ENCODE measurements at places on chromosomes 1 and 21.

GRCh38 chr1:106768077-106768476, 288.4 kb upstream of the PRMT6 start:
- DNase-seq: no peak

GRCh38 chr1:153366261-153366660, 8.6 kb downstream of the S100A9 start:
- no peak for DNase-seq

GRCh38 chr1:37477946-37478345, 3.6 kb downstream of the ZC3H12A start:
- no peak for DNase-seq

DNA sequence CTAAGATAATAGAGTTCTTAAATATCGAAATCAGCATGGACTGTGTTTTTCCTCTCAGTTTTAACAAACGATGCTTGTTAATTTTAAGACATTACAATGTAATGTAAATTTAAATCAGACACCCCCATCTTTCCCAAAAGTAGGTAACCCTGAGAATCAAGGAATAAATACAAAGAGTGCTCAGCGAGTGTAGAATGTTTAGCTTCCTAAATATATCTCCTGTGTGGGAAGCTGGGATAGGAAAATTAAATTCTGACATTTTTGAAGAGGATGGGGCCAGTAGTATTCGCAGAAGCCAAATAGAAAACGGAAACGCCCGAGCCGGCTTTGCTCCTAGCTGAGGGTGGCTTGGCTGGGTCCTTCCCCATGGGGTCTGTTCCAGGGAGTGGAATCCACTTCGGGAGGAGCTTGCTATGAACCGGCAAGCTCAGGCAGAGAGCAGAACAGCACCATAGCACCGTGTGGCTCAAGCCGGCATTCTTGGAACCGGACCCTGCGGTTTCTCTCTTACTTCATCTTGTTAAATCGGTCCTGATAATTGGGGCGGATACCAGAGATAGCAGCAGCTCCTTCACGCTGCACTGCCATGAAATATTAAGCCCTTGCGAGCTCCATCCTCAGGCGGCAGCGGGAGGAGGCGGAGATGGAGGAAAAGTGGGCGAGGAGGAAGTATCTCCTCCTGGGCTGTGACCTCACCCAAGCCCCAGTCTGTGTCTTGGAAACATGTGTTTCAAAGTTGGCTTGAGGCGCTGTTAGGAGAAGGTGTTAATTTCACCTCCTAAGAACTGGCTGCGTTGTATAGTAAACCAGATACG, 24.9 kb downstream of the MAP3K7CL start:
- DNase-seq: peak; percentile 53

- DNase-seq: no peak
Measured at GRCh38 chr1:214216021-214216420, 64.9 kb upstream of the SMYD2 start.

DNA sequence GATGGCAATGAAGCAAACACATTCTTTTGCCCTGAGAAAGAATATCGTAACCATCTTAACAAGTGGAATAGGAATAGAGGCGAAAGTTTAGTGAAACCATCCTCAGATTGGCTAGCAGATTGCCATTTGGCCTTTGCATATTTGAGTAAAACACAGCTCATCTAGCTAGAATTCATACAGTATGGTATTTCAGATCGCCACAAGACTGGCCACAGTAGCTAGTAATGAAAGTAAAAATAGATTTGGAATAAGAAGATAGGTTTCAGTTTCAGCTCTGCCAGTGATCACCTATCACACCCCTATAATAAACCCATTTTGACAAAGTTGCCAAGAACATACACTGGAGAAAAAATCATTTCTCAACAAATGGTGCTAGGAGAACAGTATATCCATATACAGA, 294.9 kb downstream of the LRRIQ3 start:
- no peak for DNase-seq

DNA sequence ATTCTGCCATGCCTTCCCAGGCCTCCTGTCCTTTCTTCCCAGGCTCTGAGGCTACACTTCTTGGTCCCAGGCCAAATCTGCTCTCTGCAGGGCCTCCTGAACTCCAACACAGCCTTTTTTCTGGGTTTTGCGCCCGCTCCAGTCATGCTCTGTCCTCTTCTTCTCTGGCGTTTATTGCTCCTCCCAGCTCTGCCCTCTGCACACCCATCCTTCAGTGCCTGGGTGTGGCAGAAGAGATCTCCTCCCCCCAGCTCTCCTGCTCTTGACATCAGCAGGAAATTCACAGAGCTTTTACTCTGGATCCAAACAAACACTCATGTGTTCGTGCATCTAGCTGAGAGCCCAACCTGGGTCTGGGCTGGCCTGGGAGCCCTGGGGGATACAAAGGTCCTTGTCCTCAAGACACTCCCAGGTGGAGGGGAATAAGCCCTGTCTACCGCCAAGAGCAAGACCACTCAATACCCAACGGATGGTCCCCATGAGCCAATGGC, 22.9 kb upstream of the EPS8L3 start:
- DNase-seq: no peak

GRCh38 chr1:200866116-200866515, 6.7 kb upstream of the GPR25 start:
- no peak for DNase-seq

DNA sequence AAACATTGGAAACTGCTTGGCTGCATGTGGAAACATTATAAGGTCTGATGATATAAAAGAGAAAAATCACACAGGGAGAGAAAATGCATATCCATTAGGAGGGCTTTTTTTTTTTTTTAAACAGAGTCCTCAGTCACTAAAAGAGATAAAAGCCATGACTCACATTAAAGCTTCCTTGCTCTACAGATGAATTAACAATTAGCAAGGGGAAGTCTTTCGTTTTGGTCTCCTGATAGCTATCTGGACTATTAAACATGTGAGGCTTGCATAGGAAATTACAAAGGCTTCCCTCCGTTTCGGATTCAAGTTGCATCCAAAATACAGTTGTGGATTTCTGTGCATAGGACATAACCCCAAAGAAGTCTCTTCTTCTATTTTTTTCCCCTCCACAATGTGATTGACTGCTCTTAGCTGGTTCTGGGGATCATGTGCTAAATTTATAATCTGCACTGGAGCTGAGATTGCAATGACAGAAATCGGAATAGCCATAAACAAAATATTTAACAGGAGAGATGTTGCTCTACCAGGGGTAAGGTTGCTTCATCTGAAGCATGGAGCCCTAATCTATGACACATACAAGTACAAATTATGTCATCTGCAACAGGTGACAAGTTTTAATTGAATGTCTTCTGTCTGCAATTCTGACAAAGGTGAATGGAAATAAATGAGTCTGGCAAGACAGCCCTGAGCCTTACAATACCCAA, 146.8 kb downstream of the ESRRG start:
- no peak for DNase-seq

- no peak for DNase-seq
Measured at GRCh38 chr1:96510911-96511310, 210.7 kb upstream of the PTBP2 start.

GRCh38 chr1:44500181-44501046, 95.4 kb downstream of the RNF220 start:
- no peak for DNase-seq

DNA sequence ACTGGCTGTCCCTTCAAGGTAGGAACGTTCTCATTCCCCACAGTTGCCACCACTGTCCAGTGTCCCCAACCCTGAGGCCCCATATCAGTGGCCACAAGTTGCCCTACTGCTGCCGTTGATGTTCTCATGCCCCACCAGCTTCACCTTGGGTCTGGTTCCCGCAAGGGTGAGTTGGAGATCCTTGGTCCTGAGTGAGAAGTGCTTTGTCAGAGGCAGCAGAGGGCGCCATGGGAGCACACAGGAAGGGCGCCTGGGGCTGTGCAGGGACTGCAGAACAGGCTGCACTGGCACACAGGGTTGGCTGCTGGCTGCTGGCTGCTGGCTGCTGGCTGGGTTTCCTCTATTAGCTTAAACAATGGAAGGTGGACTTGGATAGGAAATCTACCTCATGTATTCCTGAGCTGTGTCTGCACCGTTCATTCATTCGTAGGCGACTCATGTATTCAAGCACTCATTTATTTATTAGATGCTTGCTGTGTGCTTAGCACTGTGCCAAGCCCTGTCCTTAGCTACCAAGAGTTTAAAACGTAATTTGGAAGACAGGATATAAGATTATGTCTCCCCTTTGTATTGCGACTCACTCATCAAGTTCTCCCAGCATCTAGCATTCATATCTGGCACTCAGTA, 2.1 kb upstream of the S100A9 start:
- DNase-seq: peak; percentile 46

DNA sequence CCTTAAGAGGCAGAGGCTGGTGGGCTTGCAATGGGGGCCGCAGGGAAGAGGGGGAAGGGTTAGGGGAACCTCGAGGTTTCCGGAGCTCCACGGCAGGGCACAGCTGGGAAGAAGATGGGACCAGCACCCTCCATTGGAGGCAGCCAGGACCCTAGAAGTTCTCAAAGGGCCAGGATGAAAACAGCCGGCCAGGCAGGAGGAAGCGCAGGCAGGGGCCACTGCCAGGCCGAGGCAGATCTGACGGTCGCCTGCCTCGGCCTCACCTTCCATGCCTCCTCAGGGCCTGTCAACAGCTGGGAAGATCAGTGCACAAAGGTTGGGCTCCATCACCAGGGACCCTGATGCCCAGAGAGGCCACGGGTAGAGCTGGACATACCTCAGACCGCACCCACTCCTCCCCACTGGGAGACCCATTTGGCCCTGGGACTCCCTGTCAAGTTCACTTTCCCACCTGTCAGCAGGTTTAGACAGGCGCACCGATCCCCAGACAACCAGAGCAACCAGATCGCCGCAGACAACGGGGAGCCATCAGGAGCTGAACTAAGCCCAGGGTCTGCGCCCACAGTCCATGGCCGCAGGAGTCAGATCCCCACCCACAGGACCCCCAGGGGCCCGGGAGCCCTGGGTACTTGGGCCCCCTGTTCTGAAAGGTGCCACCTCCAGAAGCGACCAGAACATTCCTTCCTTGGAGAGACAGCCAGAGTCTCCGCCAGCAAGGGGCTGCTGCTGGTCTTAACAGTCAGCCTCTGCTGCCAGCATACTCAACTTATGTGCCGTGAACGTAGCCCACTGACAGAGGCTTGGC, 2.2 kb downstream of the SLC19A1 start:
- DNase-seq: no peak

DNA sequence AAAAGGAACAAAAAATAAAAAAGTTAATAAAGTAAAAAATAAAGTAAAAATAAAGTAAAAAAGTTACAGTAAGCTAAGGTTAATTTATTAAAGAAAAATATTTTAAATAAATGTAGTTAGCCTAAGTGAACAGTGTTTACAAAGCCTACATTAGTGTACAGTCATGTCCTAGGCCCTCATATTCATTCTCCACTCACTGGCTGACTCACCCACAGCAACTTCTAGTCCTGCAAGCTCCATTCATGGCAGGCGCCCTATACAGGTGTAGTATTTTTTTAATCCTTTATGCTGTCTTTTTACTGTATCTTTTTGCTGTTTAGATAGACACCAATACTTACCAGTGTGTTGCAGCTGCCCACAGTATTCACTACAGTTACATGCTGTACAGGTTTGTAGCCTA, 12.4 kb downstream of the ADAR start:
- DNase-seq: no peak

- DNase-seq: no peak
Measured at GRCh38 chr1:245549996-245550719, 395.4 kb downstream of the KIF26B start.

DNA sequence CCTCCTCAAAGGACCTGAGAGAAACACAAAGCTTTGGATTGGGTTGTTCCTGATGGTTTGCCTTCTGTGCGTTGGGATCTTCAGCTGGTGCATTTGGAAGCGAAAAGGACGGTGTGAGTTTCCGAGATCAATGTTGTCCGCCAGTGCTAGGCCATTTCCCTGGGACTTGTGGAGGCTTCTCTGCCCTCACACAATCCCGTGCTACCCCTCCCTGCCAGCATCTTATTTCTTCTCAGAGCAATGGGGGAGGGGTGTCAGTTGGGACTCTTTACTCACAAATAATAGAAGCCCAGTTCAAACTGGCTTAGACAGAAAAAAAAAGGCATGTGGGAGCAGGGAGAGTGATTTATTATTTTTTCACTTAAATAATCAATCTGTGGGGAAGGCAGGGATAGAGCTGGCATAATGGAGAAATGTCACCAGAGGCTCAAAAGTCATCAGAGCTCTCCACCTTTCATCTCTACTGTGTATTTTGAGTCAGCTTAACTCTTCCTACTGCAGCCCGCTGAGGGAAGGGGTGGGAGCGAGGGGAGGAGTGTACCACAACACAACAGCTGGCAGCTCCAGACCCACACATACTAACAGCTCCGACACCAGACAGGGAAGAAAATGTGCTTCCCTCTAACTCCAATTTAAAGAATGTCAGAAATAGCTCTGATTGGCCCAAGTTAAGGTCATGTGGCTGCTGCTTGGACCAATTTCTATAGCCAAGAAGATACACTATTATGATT, 22.4 kb downstream of the LY9 start:
- no peak for DNase-seq

- no peak for DNase-seq
Measured at GRCh38 chr1:190476806-190477205, 858 bp downstream of the BRINP3 start.

GRCh38 chr1:101013776-101014175, 11.8 kb downstream of the DPH5 start:
- DNase-seq: no peak

DNA sequence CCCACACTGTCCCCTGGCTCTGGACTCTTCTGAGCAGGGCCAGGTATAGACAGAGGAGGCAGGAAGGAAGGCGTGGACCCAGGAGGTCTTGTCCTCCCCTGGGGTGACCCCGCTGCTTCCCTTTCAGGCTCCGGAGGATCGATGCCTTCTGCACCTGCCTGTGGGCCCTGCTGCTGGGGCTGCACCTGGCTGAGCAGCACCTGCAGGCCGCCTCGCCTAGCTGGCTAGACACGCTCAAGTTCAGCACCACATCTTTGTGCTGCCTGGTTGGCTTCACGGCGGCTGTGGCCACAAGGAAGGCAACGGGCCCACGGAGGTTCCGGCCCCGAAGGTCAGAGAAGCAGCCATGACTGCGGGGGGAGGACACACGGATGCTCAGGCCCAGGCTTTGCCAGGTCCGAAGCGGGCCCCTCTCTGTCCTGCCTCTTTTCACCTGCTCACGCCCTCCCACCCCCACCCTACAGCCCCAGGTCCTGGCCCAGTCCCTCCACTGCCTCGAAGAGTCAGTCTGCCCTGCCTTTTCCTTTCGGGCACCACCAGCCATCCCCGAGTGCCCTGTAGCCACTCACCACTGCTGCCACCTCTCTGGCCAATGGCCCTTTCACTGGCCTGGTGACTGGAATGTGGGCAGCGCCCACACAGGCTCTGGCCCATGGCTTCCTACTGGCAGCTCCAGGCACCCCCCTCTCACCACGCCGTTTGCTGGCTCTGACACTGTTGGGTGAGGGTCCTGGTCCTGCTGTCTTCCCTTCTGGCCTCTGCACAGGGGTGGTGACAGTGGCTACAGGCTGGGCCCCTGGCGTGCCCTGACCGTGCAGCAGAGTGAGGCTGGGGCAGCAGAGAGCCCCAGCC, 13.5 kb downstream of the TMEM201 start:
- no peak for DNase-seq

DNA sequence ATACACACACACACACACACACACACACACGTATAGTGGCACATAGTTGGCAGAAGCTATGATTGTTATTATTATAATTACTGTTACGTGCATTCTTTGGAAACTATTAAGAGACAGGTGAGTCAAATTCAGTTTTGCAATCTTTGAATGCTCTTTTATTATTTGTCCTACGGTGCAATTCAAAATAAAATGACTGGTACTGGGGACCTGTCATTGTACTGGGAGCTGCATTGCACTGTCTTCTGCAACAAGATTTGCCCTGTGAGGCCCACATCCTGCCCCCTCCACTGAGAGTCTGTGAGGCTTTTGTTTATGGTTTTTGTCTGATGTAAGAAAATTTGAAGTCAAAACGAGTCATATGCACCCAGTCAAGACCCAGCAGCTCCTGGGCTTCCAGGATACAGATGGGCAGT, 1.9 kb downstream of the LY9 start:
- DNase-seq: no peak

All from SJSA1 (cell line).